Ovary (tissue), 10 donors: ENCODE measurements at places on chromosomes 1 and 21. TPM values are rescaled to one million over a fixed set of nuclear protein-coding genes. Genes with fewer than 3 reads are reported as not detected.

- no peak overlapping the region for H3K4me3 ChIP-seq
- no peak for DNase-seq
- no peaks in the 10 kb centered on the region for H3K4me1 ChIP-seq
- H3K36me3 ChIP-seq = no peaks in the 10 kb centered on the region
- no peak overlapping the region for H3K27ac ChIP-seq
- H3K27me3 ChIP-seq = no peaks in the 10 kb centered on the region
Measured at GRCh38 chr1:5632224-5632623, 360.0 kb downstream of the NPHP4 start.

OR2T2 gene
- 0.46 TPM for total RNA-seq

BACE2 gene
- total RNA-seq = 16.9 TPM

GRCh38 chr1:237713916-237714315, 176.8 kb downstream of the ZP4 start:
- H3K27me3 ChIP-seq = no peaks in the 10 kb centered on the region
- no peaks in the 10 kb centered on the region for H3K36me3 ChIP-seq
- H3K4me1 ChIP-seq = no peaks in the 10 kb centered on the region
- DNase-seq = no peak
- H3K4me3 ChIP-seq = no peak overlapping the region
- no peak overlapping the region for H3K27ac ChIP-seq

- no peaks in the 10 kb centered on the region for H3K36me3 ChIP-seq
- H3K4me1 ChIP-seq = no peaks in the 10 kb centered on the region
- no peak overlapping the region for H3K27ac ChIP-seq
- DNase-seq = no peak
- no peaks in the 10 kb centered on the region for H3K27me3 ChIP-seq
Measured at GRCh38 chr1:21565285-21565684, 56.1 kb downstream of the ALPL start.

DNA sequence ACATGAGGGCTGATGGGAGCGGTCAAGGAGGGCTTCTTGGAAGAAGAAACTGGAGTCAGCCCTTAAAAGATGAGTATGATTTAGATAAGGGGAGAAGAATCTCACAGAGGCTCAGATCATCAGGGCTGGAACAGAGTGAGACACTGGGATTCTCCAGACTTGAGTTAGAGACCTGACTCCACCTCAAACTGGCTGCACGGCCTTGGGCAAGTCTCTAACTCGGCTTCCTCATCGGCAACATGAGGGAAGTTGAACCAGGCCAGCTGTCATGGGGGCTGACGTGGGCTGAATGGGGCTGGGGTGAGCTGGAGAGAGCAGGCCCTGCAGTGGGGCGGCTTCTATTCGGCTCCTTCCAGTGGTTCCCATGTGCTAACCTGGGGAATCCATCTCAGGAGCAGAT, 2.5 kb downstream of the C1QC start:
- no peak overlapping the region for H3K27ac ChIP-seq
- peaks cover 3% of the 10 kb centered on the region for H3K4me1 ChIP-seq
- no peak overlapping the region for H3K4me3 ChIP-seq
- no peak for DNase-seq
- no peaks in the 10 kb centered on the region for H3K27me3 ChIP-seq

DNA sequence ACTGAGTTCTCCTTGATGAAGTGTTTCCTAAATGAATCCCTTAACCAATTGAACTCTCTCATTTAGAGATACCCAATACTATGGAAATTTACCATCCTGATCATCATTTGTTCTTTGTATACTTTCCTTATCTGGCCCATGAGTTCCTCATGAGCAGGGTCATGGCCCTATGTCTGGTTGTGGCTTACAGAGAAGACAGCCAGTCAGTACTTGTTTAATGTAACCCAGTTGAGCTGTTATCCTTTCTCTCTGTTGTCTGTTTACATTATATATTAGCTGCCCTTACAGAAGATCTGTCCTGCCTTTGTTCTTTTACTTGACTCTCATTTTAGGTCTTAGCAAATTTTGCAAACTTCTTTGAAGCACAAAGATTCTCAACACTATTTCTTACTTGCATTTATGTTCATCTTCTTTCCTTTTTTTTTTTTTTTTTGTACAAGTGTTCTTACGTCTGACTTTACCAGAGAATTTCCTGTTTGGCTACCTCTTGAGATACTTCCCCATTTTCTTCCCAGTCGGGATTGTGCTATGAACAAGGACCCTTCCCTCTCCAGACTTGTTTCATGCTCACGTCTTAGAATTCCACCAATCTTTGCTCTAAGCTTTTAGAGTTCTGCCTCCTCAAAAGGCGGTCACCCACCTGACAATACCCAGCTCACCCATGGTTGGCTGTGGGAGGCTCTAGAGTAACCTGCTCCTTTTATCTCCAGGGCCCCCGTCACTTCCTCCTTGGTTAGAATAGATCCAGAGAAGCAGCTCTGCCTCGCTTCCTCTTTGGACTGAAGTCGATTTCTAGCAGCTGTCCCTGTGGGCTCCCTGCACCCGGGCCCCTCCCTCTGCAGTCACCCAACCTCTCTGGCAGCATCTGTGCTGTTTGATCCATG, 53.6 kb upstream of the RUNX1 start:
- no peak for DNase-seq
- H3K27me3 ChIP-seq = no peaks in the 10 kb centered on the region

DNA sequence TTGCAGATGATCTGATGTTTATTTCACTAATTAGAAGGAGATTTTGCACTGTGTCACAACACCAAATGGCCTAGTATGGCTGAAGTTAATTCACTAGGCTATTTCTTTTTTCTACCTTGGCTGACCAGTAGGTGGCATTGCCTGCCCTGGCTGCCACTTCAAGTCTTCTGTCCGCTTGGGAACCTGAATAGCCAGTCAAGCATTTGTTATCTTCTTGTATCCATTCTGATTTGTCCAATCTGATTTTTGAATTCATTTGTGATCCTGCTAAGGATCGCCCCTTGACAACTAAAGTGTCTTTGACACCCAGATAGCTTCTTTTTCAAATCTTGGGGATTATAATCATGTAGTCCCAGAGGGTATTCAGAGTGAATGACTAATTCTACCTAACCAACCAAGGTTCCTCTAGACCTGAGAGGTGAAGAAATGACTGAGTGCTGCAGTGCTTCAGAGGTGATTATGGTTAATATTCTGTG, 99.4 kb downstream of the GIPC2 start:
- no peak overlapping the region for H3K27ac ChIP-seq
- no peaks in the 10 kb centered on the region for H3K4me1 ChIP-seq
- DNase-seq = peak; percentile 49
- no peaks in the 10 kb centered on the region for H3K27me3 ChIP-seq

GRCh38 chr1:163632269-163632668, 310.5 kb downstream of the NUF2 start:
- DNase-seq = no peak
- H3K27ac ChIP-seq = no peak overlapping the region

GRCh38 chr1:199151634-199152425, 513.0 kb downstream of the PTPRC start:
- H3K36me3 ChIP-seq = no peaks in the 10 kb centered on the region
- no peak overlapping the region for H3K27ac ChIP-seq
- no peak overlapping the region for H3K4me3 ChIP-seq
- H3K27me3 ChIP-seq = no peaks in the 10 kb centered on the region
- no peaks in the 10 kb centered on the region for H3K4me1 ChIP-seq

PCBP3 gene
- 10.1 TPM for total RNA-seq

GRCh38 chr1:207414606-207415108, 39.5 kb upstream of the CR2 start:
- no peaks in the 10 kb centered on the region for H3K36me3 ChIP-seq
- H3K27ac ChIP-seq = no peak overlapping the region
- H3K4me3 ChIP-seq = no peak overlapping the region
- H3K27me3 ChIP-seq = no peaks in the 10 kb centered on the region

IGSF5 gene
- 0.72 TPM for total RNA-seq

DNA sequence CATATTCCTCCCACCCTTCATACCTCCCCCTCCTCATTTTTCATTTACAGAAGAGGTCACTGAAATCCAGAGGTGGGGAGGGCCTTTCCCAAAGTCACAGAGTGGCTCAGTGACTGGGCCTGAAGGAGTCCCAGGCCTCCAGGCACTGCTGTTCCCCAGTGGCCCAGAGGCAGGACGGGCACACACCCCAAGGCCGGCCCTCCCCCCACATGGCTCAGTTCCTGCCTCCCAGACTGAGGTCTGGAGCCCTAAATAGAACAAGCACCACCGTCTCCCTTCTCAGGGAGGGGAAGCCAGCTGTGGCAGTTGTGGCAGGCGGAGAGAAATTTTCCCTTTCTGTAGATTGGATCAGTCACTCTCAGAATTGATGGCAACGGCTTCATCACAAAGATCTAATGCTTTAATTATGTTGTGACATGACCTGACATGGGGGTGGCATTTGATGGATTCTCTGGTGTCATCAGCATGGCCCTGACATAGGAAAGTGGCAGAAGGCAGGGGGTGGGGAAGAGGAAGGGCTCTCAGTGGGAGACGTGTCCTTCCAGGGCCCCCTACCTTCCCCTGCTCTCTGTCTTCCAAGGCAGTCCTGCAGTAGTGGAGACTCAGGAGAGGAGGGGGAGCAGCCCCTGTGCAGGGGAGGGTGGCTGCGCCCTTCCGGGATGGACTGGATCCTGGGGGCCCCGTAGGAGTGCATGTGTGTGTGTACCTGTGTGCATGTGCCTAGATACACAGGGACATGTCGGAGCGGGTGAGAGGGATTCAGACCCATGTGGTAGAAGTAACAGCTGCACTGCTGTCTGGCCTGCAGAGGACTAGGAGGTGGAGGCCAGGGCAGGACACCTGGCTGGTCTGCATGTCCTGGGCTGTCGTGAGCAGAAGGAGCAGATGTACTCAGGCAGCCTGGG, 41.2 kb upstream of the FOXO6 start:
- peak; percentile 37 for DNase-seq
- no peaks in the 10 kb centered on the region for H3K27me3 ChIP-seq
- H3K27ac ChIP-seq = peak overlapping the region; percentile 47
- H3K4me3 ChIP-seq = no peak overlapping the region
- H3K4me1 ChIP-seq = peaks cover 11% of the 10 kb centered on the region

GRCh38 chr1:11151826-11152612, 37.1 kb upstream of the ANGPTL7 start:
- H3K4me3 ChIP-seq = no peak overlapping the region
- H3K4me1 ChIP-seq = peaks cover 25% of the 10 kb centered on the region
- H3K27me3 ChIP-seq = no peaks in the 10 kb centered on the region
- H3K36me3 ChIP-seq = no peaks in the 10 kb centered on the region
- no peak for DNase-seq
- peak overlapping the region; percentile 53 for H3K27ac ChIP-seq

GRCh38 chr1:246269466-246269865, 237.6 kb downstream of the SMYD3 start:
- H3K27me3 ChIP-seq = no peaks in the 10 kb centered on the region
- no peak overlapping the region for H3K27ac ChIP-seq
- H3K4me1 ChIP-seq = no peaks in the 10 kb centered on the region
- DNase-seq = no peak

DNA sequence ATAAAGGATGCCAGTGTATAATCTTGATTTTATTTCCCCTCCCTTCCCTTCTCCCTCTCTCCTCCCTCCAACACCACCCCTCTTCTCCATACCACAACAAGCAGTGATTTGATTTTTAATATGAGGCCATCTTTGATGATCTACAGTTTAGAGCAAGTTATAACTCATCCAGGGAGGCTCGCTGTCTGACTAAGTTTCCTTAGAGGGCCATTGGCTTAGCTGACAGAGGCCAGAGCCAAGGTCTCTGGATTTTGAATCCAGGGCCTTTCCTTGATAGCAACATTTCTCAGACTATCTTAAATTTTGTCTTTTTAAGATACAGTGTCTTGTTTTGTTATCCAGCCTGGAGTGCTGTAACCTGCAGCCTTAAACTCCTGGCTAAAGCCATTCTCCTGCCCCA, 431.0 kb upstream of the USP24 start:
- H3K36me3 ChIP-seq = no peaks in the 10 kb centered on the region
- H3K4me3 ChIP-seq = no peak overlapping the region
- H3K4me1 ChIP-seq = no peaks in the 10 kb centered on the region
- H3K27me3 ChIP-seq = no peaks in the 10 kb centered on the region
- no peak for DNase-seq

FAM3B gene
- total RNA-seq = not detected

GRCh38 chr1:46480959-46481646, 8.5 kb upstream of the DMBX1 start:
- H3K4me3 ChIP-seq = no peak overlapping the region
- no peaks in the 10 kb centered on the region for H3K36me3 ChIP-seq
- no peak overlapping the region for H3K27ac ChIP-seq
- peak; percentile 18 for DNase-seq

GRCh38 chr1:66271216-66271903, 262.6 kb upstream of the SGIP1 start:
- no peaks in the 10 kb centered on the region for H3K36me3 ChIP-seq
- H3K4me3 ChIP-seq = peak overlapping the region; percentile 20
- DNase-seq = peak; percentile 77
- no peaks in the 10 kb centered on the region for H3K27me3 ChIP-seq
- peaks cover 9% of the 10 kb centered on the region for H3K4me1 ChIP-seq

DNA sequence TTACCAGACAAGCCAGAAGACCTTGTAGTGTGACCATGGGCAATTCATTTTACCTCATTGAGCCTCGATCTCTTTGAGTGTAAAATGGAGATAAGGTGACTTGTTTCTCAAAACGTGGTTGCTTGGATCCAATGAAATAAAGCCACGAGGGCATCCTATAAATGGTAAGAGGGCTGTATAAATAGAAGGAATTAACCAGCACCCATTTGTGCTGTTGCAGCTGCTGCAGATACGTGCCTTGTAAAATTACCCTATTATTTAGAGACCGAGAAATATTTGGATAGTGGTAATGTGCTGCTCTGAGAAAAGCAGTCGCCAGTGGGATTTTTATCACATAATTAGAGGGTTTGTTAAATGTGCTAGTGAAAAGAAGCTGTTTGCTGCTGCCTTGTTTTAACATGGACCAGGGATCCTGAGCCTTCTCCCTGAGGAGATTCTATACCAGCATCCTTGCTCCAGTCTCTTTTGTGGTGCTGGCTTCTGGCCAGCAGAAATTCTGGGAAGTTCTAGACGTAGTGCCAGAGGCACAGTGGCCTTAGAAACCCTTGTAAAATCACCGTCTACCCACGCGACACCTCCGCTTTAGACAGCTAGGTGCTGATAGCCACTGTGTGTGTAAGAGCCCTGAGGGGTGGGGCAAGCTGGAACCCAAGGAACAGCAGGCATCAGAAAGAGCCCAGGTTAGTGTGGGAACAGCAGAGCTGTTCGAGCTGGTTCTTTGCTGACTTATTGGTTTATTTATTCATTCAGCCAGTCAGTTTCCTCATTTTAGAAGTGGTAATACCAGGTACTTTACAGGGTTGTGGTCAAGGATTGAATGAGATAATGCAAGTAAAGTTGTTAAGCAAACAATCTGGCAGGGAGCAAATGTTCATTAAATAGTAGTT, 137.5 kb downstream of the NOS1AP start:
- no peak overlapping the region for H3K4me3 ChIP-seq
- no peaks in the 10 kb centered on the region for H3K4me1 ChIP-seq
- no peak for DNase-seq
- no peak overlapping the region for H3K27ac ChIP-seq
- no peaks in the 10 kb centered on the region for H3K27me3 ChIP-seq

DNA sequence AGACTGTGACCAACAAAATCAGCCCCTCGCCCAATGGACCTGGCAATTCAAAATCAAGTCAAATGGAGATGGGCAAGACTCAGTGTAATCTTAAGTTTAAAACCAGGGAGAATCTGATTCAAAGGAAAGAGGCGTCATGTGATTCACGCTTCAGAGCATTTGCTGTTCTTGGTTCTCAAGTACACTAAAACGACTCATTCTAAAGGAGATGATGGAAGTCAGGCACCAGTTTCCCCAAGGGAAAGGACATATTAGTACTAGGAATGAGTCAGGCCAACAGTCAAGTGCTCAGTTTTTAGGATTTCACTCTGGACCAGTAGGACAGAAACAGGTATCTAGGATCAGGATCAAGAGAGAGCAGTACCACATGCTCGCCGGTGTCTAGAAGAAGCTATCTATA, 429.6 kb downstream of the PLPP3 start:
- H3K4me3 ChIP-seq = no peak overlapping the region
- DNase-seq = no peak
- H3K36me3 ChIP-seq = no peaks in the 10 kb centered on the region
- H3K27me3 ChIP-seq = no peaks in the 10 kb centered on the region

ALPL gene
- total RNA-seq = 3.3 TPM

ADAM30 gene
- total RNA-seq = not detected

PTCH2 gene
- total RNA-seq = 10.2 TPM

CD1C gene
- 0.25 TPM for total RNA-seq
